ENCODE measurements at places on chromosomes 5 and 9. TPM values are rescaled to one million over a fixed set of nuclear protein-coding genes. Genes with fewer than 3 reads are reported as not detected.

- DNase-seq, result no peak
Measured at GRCh38 chr5:149371296-149371962, 7.7 kb downstream of the IL17B start.

DNA sequence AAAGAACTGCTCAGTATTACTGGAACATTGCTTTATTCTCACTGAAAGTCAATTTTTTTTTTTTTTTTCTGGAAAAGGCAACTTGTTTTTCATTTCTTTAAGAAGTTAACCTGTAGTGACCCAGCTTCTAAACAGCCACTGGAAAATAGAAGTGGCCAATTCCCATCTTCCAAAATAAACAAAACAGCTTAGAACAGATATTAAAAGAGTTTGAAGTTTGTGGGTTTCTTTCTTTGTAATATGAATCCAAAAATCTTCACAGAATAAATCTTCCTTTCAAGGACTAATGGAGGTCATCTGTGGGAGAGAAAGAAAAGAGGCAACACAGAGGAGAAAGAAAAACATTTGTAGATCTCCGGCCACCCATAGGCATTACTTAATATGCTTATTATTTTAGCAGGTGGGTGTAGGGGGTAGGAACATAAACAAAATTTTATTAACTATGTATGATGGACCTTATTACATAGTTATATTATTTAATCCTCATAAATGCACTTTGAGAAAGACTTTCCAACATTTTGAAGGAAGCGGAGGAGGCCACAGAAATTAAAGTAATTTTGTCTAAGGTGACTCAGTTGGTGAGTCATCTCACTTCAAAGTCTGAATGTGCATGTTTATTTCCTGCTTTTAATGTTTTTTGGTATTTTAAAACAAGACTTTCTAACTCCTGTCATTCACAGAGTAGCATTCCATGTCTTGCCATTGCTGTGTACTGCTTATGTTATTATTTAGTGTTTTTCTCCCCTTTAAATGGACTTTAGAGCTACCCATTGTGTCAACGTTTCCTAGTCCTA is 1791.8 kb upstream of the WWC1 start:
- DNase-seq, result no peak

GRCh38 chr9:135198144-135198543 is 110.7 kb downstream of the OLFM1 start:
- no peak for DNase-seq

- no peak for DNase-seq
Measured at GRCh38 chr9:36357639-36358038, 42.4 kb downstream of the RNF38 start.

DNA sequence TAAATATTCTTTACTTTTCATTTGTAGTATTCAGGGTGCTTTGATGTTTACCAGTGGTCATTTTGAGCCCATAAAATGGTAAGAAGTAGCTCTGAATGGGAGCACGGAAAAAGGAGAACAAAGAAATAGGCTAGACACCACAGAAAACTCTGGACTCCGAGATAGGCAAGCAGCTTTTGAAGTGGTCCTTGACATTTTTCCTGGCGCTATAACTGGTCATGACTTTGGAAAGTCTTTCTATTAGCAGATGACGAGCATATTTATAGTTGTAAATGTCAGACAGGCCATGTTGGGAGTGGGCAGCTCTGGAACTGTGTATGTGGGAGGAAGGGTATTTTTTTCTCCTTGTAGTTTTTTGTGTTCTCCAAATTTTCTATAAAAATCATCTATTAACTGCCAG is 126.1 kb upstream of the POC5 start:
- DNase-seq, result no peak

DNA sequence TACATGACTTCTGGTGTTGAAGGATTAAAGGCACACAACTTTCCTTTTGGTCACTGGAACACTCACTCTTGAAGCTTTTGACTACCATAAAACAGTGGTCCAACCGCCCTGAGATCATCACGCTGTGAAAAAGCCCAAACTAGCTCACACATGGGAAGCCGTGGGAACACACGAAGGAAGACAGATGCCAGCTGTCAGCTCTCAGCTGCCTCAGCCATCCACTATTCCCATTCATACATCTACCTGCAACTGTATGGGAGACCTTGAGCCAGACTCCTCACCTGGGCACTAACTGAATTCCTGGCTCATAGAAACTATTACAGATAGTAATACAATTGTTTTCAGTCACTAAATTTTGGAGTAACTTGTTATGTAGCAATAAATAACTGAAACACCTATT is 246.1 kb downstream of the MSX2 start:
- DNase-seq, result no peak

- no peak for DNase-seq
Measured at GRCh38 chr9:118529210-118529609, 825.0 kb downstream of the TLR4 start.

GRCh38 chr5:160118349-160119141 is 705 bp downstream of the PWWP2A start:
- DNase-seq, result no peak

DNA sequence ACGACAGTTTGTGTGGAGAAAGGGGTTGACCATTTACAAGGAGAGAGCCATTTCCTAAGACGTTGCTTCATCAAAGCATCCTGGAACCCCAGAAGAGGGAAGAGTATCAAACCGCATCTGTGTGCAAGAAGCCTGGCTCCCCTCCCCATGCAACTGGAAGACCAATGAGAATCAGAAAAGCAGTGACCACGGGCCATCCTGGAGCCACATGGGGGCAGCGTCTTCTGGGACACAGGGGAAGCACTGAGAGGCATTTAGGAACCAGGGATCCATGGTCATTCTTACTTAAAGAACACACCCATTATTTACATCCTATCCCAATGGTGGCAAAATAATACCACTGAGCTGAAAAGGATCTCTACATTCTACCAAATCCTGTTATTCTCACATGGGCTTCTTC is 29.3 kb downstream of the SEMA5A start:
- DNase-seq, result no peak

Gene INSL4
- total RNA-seq, result not detected

Gene S1PR3
- 13.9 TPM for total RNA-seq

Gene CSF2
- total RNA-seq, result not detected

Gene WNK2
- total RNA-seq, result 1.1 TPM

Gene TRIM14
- 13.8 TPM for total RNA-seq

Gene TUSC1
- 15.7 TPM for total RNA-seq
